ENCODE measurements at places on chromosomes 1 and 21.

DNA sequence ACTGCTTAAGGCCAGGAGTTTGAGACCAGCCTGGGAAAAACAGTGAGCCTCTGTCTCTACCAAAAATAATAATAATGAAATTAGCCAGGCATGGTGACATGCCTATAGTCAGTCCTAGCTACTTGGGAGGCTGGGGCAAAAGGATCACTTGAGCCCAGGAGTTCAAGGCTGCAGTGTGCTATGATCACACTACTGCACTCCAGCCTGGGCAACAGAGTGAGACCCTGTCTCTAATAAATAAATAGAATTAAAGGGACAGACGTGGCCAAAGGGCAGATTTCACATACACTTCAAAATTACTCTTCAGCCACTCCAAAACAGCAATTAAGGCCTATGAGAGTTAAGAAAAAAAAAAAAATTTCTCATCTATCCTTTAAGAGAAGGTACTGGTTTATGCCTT lies 45.7 kb downstream of the GATAD2B start:
- DNase-seq, result no peak

GRCh38 chr1:43465505-43466067 lies 11.9 kb upstream of the HYI start:
- DNase-seq, result no peak

DNA sequence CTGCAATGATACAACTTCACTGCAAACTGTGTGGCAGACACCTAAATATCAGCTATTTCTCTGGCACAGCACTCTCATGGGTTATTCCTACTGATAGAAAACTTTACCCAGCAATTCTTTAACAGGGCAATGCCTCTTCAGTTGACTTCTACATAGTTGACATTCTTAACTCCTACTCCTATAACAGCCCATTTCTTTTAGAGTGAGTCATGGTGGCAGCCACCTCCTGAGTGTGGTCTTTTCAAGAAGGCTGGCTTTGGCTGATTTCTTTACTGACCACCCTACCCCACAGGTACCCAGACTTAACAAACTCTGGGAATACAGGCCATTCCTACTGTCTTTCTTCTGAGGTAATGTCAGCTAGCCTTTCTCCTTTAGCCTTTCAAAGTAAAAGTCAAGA lies 805.8 kb upstream of the ADGRL2 start:
- DNase-seq, result no peak

DNA sequence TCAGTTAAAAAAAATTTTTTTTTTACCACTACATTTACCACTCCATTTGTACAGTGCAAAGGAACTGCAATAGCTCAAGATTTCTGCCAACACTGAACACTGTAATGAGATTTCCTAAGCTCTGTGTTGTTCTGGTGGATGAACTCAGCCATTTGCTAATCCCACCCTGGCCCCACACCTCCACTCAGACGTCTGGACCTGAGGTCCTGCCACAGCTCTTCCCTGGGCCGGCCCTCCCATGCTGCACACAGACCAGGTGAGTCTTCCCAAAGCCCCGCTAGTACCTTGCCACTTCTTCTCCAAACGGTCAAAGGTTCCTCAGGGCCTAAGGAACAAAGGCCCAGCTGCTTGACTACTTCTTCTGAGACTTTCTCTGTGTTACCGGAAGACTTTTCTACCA lies 56.4 kb downstream of the SLC45A1 start:
- no peak for DNase-seq

DNA sequence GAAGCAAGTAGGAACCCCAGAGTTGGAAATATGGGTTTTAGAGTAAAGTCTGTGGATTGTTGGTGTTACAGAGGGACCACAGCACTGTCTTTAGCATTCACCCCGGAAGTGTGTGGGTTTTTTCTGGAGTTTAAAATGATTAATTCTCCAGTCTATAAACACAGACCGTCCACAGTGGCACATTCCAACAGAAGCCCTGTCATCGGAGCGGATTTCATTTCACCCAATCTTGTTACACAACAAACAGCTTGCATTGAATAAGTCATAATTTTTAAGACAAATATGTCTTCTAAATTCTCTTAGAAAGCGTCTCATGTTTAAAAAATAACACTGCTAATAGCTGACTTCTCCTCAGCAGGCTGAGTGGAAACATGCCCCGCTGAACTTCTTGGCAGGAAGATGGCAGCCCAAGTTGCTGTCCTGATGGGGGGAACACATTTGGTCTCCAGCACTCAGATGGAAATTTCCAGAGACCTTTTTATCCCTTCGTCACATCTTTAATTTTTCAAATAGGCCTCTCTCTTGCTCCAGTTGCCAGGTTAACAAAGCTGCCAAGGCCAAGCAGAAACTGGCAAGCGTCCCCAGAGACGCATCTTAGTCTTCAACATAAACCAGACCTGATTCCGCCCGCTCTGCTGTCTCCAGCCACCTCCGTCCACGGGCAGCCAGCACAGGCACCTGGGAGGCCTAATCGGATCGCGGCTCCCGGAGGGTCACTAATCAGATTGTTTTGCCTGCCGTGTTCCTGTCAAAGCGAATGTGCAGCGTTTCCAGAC lies 28.8 kb upstream of the SLC19A1 start:
- DNase-seq, result no peak

GRCh38 chr1:66256629-66257572 lies 277.1 kb upstream of the SGIP1 start:
- DNase-seq, result no peak

- DNase-seq, result no peak
Observed at GRCh38 chr1:146049436-146049835, 27.9 kb upstream of the HJV start.

- DNase-seq, result no peak
Observed at GRCh38 chr1:93474321-93474720, 26.4 kb downstream of the FNBP1L start.

- DNase-seq, result no peak
Observed at GRCh38 chr1:53409233-53409632, 50.0 kb upstream of the DMRTB1 start.

GRCh38 chr1:223390618-223391017 lies 2.6 kb upstream of the CCDC185 start:
- DNase-seq, result no peak

- DNase-seq, result no peak
Observed at GRCh38 chr1:53628286-53628955, 110.5 kb downstream of the GLIS1 start.

DNA sequence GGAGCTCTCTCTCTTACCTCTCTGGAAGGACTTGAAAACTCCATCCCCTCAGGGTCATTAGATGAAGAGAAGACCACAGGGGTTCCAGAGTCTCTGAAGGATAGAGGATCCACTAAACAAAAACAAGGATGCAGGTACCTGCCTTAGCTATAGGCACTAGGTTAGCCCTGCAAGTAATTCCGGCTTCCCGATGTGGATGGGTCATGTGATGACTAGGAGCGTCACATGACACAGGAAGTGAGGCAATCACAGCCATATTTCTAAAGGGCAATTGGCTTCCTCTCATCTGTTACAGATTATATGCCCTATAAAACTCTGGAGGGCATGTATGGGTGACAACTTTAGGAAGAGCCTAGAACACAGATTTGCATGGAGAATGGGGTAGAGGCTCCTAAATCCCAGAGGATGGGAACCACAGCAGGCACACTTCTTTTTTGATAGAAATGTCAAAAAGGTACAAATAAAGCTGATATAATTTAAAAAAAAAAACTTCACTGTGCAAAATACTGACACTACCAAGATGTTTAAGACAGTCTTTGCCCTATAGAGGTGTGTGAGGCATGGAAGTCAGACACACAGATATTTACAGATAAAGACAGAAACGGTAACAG lies 14.1 kb downstream of the ENTREP3 start:
- DNase-seq, result peak; percentile 88

GRCh38 chr1:205309741-205310140 lies 11.8 kb downstream of the NUAK2 start:
- DNase-seq, result no peak

DNA sequence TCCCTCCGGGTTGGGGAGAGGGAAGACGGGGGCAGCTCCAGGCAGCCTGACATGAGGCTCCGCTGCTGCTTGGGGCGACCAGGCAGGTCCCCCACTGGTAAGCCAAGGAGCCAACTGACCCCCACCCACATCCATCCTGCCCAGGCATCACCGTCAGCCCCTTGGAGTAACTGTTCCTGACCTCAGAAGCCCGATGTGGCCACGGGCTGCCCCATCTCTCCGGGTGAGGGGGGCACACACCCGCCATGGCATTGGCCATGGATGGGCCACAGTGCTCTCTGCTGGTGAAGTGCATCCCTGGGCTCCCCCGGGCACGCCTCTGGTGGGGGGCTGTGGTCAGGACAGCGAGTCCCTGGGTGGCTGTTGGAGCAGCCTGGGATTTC lies 100.0 kb downstream of the CRYAA start:
- no peak for DNase-seq

- no peak for DNase-seq
Observed at GRCh38 chr1:172142324-172142723, 278.2 kb upstream of the C1orf105 start.

DNA sequence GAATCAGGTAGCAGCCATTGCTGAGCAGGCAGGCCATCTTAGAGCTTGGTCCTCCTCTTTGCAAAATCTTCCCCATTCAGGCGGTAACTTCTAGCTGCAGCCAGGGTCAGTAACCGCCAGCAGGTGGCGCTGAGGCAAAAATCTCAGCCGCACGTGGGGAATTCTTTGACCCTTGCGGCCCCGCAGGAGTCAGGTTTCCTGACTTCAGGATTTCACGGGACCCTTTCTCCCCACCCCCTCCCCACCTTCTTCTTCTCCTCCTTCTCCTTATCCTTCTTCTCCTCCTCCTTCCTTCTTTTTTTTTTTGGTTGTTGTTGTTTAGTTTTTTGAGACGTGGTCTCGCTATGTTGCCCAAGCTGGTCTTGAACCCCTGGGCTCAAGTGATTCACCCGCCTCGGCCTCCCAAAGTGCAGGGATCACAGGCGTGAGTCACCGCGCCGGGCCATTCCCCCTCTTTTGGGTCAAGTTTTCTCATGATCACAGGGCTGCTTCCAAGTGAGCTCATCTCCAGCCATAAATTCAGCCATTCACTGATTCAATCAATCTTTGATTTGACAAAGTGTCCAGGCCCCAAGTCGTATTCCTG lies 33.4 kb upstream of the TENT5B start:
- DNase-seq, result peak; percentile 78

- DNase-seq, result peak; percentile 68
Observed at GRCh38 chr1:2446394-2446793, 29.7 kb upstream of the PLCH2 start.

DNA sequence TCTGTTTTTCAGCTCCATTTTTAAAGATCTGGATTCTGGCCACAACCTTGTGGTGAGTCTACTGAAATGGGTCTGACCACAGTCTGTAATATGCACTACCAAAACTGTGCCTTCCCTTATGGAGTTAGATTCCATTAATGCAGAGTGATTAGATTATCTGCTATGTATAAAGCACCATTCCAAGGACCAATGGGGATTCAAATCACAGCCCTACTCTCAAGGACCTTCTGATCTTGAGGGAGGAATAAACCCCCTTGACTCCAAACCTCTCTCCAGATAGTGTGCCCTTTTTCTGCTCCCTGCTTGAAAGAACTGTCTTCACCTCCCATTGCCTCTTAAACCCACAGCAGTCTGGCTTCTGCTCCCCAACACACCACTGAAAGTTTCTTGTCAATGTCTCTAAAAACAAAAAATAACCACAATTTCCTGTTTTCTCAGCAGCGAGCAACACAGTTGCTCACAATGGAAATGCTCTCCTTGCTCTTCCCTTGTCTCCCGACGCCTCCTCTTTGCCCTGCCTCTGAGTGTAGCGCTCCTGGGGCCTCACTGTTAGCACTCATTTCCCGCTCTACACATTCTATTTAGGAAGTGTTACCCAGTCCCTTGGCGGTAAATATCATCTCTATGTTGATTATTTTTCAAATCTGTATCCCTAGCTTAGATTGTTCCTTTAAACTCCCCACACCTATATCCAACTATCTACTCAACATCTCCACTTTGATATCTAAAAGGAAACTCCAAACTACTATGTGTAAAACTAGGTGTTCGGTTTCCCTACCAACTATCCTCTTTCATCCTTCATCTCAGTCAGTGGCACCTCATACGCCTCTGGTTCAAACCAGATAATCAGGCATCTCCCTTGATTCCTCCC lies 13.6 kb downstream of the PCNX2 start:
- DNase-seq, result no peak
